NCI-H2029 treated with DMSO at 0.1 percent for 48 hours (cell line): ENCODE measurements at places on chromosomes 2 and 18.

GRCh38 chr18:6484659-6485058, 69.9 kb upstream of the L3MBTL4 start:
- no peak for DNase-seq

GRCh38 chr2:69143748-69144360, 130.9 kb downstream of the ANTXR1 start:
- no peak for DNase-seq

- no peak for DNase-seq
Observed at GRCh38 chr2:99832926-99833325, 309.5 kb downstream of the AFF3 start.

- DNase-seq, result no peak
Observed at GRCh38 chr2:109352898-109353689, 224.1 kb downstream of the SH3RF3 start.

GRCh38 chr2:107633580-107634147, 193.0 kb upstream of the RGPD4 start:
- no peak for DNase-seq

DNA sequence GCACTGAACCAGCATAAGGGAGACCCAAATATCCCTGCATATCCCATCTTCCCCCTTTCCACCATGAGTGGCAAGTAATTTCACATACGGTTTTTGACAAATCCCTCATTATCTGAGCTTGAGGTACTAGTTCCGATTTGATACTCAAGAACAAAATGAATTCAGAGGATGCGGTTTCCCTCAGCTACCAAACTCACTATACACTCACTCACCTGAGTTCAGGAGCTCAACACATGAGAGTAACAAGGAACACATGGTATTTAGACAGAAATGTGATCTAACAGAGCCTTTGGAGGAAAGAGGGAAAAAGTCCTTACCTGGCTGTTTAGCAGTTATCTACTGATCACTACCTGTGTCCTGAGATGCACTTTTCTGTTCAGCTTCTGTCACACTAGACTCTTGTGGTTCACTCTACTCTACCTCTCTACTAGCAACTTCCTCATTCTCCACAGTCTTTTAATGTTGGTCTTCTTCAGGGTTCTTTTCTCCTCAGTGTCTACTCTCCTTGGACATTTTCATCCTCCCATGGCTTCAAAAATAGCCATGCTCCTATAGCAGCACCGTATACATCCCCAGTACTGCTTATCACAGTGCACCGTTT, 25.1 kb downstream of the ASXL2 start:
- no peak for DNase-seq

DNA sequence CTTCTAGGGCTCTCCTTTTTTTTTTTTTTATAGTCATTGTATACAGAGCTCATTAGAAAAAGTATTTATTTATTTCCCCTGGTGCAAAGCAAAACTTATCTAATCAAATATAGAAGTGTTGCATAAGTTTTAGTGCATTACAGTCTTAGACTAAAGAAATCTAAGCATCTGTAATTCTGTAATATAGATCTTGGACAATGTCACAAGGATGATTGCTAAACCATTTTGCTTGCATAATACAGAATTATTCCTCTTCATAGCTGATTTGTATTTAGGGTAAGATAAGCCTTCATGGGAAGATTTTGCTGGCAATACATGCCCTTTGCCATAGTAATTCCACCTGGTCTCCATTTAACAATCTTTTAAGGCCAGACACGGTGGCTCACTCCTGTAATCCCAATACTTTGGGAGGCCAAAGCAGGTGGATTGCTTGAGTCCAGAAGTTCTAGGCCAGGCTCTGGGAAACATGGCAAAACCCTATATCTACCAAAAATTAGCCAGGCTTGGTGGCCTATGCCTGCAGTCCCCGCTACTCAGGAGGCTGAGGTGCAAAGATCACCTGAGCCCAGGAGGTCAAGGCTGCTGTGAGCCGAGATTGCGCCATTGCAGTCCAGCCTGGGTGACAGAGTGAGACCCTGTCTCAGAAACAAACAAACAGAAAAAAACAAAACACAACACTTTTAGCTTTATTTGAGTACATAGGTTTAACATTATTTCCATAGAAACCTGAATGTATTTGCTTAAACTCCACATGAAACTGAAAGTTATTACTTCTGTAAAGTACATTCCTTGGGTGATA, 2.2 kb upstream of the ACADL start:
- no peak for DNase-seq

GRCh38 chr2:26169226-26169625, 3.7 kb upstream of the GAREM2 start:
- DNase-seq, result no peak

DNA sequence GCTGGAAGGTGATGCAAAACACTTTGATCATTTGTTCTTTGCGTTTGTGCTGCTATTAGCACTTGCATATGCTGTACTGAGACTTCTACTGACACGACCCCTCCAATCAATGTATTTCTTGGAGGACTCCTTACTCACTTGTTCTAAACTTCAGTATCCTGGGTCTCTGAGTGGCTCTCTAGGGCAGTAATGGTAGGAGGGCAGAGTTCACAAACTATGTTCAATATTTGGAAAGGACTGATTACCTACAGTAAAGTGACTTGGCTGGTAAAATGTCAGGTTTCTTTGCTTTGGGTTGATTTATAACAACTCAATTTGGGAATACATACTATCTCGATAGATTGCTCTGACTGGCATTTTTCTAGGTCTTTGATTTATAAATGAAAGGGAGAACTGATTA, 93.7 kb downstream of the TRIM43 start:
- DNase-seq, result no peak

DNA sequence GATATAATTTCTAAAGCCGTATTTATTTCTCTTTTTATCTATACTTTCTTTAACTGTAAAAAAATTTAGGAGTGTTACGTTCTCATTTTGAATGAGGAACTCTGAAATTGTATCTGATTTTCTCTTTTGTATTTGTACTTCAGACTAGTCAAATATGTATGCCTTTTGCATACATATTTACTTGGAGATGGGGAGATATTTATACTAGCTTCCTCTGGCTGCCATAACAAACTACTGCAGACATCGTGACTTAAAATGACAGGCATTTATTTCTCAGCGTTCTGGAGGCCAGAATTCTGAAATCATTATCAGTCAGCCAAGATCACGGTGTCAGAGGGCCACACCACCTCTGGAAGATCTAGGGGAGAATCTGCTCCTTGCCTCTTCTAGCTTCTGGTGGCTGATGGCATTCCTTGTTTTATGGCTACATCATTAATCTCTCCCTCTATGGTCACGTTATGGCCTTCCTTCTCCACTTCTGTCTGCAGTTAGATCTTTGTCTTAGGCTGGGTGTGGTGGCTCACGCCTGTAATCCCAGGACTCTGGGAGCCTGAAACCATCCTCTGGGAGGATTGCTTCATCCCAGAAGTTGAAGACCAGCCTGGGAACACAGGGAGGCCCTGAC, 8.2 kb downstream of the LCLAT1 start:
- no peak for DNase-seq

DNA sequence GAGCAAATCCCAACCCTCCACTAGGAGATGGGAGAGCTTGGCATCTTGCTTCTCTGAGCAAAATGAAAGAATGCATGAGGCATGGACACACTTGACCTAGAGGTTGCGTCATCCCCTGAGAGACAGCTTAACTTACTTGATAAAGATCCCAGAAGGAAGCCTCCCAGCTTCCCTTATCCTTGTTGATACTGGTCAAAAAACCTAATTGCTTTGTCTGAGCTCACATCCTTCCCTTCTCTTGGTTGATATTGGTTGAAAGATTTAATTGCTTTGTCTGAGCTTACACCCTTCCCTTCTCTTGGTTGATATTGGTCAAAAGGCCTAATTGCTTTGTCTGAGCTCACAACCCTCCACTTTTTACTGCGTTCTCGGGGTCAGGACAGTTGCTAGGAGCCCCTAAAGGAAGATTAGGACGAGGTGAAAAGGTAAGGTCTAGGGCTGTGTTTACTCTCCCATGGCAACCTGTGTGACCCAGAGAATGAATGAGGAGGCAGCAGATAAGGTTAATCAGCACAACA, 12.2 kb upstream of the BOD1L2 start:
- no peak for DNase-seq

DNA sequence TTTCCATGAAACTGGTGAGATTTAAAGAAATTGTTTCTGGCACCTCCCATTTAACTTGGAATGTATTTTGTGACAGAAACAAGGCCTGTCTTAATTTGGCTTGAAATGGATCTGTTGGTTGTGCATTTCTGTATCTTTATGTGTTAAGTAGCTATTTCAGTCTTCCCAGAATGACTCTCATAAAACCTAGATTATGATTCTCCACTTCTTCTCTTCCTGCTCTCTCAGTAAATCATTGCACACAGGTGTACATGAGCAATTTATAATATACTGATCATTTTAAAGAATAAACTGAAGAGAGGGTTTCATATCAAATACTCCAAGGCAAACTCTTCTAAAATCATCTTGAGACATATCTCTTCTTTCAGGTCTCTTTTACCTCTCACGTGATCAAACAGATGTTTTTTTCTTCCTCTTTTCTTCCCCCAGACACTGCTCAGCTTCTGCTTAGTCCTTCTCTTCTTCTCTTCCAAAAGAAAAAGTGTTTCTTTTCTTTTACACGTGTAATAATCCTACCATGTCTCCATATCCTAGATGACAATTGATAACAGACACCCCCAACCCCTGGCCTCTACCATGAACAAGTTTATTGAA, 112.0 kb downstream of the PPP1R1C start:
- DNase-seq, result no peak

DNA sequence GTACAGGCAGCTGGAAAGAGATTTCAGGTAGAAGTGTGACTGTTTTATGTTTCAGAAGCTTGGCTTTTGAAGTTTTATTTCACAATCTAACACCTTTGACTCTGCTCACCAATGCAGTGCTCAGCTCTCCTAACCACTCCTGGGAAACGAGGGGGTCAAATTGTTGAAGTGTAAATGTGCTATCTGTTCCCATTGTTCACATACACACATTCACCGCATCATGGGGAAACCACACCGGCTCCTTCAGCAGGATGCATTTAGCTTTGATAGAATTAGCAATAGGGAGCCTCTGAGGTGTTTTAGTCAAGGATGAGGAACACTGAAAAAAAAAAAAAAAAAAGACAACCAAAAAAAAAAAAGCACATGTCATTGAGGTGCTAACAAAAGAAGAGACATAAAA, 13.4 kb upstream of the DLGAP1 start:
- DNase-seq, result no peak
